AG04449 (cell line): ENCODE measurements at places on chromosomes 2 and 18.

DNA sequence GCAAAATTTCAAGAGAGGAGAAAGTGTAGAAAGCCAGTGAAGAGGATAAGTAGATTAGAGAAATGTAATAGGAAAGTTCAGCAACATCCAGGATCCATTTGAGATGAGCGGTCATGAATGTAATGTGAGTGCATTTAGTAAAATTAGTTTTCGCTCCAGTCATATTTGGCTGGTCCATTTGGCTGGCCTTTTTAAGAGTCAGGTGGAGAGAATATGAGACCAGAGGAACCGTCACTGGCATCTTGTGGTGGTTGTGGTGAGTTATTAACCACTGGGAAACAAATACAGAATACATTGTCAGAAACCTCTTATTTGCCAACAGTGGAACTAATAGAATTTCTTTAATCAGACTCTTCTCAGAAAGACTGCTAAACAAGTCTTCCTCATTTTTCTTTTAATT, 1064.3 kb upstream of the CDH2 start:
- no peak for DNase-seq

DNA sequence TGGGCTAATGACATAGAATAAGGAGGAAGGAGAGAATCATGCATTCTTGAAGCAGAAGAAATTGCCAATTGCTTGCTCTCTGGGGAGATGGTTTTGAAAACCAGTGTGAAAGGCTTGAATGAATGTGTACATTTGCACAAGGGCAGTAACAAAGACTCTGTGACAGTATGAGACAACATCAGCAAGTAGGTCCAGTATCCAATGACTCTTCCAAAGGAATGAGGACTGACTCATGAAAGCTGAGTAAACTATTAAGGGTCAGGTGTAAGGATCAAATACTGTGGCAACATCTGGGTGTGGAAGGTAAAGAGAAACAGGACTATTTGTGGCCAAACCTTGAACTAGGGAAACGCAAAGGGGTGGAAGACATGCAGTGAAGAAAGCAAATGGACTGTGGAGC, 886.0 kb upstream of the CHAC2 start:
- DNase-seq, result no peak

- DNase-seq, result no peak
Measured at GRCh38 chr2:86194751-86195054, 559 bp downstream of the IMMT start.

DNA sequence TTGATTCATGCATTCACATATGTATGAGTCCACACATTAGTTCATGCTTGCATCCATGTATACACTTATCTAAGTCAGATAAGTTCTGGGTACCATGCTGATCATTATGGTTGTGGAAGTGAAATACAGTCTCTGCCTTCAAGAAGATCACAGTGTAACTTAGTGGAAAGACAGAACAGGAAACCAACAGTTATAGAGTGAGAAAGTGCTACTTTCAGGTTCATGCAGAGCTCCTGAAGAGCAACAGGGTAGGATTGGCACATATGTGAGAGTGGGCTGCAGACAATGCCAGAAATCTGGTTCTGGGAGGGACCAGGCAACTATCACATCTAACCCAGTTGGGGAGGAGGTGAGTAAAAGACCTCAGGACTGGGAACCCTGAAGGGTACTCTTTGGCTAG, 35.4 kb upstream of the PGAP1 start:
- DNase-seq, result no peak

DNA sequence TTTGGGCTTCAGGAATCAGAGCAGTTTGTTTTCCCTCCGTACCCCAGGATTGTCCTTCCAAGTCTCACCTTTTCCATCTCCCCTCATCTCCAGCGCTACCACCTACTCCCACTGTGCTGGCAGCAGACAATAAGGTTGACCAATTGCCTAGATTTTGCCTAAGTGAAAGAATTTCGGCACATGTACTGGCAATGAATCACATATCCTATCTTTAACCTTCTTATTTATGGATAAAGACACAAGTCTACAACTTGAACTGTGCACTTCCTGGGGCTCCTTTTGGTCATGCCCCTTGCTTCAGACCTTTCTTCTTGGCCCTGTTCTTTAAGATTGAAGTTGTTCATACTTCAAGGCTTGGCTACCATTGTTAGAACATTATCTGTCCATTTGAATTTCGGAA, 71.4 kb downstream of the KCMF1 start:
- no peak for DNase-seq

- no peak for DNase-seq
Measured at GRCh38 chr2:131015764-131016163, 77.5 kb downstream of the FAM168B start.

DNA sequence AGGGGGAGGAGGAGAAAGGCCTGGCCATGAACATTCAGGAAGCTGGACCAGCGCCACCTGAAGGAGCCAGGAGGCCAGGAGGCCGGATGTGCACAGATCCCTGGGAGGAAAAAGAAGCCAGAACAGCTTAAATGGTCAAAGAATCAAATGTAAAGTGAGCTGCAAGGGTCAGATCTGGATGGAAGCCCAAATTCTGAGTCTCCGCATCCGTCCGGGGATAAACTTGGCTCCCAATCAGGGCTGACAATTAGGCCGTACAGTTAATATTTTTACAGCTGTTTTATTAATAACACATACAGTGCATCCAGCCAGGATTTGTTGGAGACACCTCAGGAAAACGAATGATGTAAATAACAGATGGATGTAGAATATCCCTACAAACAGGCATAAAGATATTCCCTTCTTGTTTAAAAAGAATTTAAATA, 495.1 kb upstream of the TCF4 start:
- DNase-seq, result no peak

- no peak for DNase-seq
Measured at GRCh38 chr2:12732651-12733050, 15.9 kb downstream of the TRIB2 start.

DNA sequence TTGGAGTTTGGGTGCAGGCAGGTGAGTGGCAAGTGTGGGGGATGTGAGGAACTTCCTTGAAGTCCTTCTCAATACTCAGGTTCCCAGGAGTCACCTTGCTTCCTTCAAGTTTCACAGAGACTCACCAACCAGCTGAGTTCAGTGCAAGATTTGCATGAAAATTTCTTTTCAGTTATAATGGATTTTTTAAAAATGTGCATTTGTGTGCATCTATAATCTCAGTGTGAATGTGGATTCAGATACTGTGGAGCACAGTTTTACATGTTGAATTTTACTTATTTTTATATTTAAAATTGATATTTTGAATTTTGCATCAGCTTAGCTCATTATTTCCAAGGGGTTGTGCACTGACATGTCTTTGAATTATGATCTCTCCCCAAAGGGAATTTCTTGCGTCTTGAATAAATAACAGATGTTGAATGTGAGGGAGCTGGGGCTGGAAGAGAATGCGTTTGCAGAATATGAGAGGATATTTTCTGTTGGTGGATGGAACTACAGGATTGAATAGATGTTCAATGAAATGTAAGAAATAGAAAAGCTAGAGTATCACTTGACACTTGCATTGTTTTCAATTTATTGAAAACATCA, 184.3 kb downstream of the RPRM start:
- DNase-seq, result no peak

DNA sequence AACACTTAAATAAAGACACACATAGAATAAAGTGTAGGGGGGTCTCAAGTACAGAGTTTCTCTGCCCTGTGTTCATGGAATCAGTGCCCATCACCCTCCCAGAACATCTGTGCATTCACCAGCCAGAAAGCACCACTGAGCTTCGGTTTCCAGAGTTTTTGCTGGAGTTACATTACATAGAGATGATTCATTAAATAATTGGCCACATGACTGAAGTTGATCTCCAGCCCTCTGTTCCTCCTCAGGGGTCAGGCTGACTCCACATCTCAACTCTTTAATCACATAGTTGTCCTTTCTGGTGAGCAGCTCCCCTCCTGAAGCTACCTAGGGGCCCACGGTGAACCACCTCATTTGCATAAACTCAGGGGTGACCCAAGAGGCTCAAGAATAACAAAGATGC, 129.8 kb downstream of the METTL4 start:
- DNase-seq, result no peak

GRCh38 chr2:23390152-23390551, 5.2 kb downstream of the KLHL29 start:
- no peak for DNase-seq

DNA sequence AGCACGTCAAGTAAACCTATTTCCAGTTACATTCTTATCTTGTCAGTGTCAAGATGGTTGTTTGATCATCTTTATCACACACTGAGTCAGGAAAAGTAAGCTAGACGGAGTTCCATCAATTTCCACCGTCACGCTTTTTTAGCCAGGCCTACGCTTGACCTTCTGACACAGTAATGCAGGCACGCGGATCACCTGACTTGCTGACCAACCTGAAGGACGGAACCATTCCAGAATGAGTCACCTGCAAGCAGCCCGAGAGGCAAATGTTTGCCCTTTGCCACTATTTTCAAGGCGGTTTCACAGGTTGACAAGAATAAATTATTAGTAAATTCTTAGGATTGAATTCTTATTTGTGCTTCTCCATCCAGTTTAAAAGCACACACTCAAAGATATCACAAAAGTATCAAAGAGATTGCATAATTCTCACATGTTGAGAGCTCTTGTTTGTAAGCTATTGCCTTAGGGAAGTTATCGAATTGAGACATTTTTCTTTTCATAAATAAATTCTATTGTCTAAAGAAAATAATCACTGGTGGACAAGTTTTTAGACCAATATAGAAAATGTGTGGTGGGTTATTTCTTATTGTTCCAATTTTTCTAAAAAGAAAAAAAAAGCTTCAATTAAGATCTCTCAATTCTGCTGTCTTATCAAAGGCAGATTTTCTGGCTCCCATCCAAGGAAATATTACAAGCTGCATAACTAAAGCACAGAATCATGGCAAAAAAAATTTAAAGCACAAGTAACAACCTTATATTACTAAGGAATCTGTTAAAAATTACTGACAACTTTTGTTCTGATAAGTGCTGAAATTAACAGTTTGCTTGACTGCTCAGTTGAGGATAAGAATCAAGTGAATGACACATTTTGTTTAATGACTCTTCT, 31.9 kb downstream of the UXS1 start:
- DNase-seq, result no peak

DNA sequence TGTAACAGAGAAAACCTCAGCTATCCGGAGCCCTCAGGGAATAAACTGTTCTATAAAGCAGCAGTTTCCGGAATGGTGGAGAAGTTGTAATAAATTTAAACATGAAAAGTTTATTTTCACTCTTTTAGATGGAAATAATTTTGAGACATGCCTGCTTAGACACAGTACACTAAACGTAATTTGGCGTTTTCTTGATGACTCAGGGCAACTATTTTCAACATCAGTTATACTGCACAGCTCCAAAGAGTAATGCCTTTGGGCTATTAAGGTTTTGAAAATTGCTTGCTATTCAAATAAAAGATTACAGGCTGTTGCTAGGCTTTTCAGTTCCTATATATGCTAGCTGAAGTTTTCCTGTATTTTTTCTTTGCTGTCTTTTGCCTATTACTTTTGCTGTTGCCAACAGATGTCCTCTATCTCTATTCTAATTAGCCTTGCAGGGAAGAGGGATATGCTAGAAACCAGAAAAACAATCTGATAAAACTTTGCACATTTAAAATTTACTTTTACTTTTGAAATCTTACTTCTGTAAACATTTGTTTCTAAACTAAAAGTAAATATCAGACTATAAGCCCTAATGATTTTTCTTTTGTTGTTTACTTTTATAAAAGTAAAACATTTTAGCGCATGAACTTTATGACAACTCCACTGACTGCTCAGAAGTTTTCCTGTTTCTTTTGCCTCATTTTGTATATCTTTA, 113.4 kb upstream of the WDSUB1 start:
- DNase-seq, result no peak

- DNase-seq, result no peak
Measured at GRCh38 chr18:21366896-21367295, 124.9 kb downstream of the GREB1L start.

GRCh38 chr2:86157009-86157556, 38.2 kb downstream of the IMMT start:
- no peak for DNase-seq

- no peak for DNase-seq
Measured at GRCh38 chr2:74039611-74040010, 54.9 kb downstream of the TET3 start.

DNA sequence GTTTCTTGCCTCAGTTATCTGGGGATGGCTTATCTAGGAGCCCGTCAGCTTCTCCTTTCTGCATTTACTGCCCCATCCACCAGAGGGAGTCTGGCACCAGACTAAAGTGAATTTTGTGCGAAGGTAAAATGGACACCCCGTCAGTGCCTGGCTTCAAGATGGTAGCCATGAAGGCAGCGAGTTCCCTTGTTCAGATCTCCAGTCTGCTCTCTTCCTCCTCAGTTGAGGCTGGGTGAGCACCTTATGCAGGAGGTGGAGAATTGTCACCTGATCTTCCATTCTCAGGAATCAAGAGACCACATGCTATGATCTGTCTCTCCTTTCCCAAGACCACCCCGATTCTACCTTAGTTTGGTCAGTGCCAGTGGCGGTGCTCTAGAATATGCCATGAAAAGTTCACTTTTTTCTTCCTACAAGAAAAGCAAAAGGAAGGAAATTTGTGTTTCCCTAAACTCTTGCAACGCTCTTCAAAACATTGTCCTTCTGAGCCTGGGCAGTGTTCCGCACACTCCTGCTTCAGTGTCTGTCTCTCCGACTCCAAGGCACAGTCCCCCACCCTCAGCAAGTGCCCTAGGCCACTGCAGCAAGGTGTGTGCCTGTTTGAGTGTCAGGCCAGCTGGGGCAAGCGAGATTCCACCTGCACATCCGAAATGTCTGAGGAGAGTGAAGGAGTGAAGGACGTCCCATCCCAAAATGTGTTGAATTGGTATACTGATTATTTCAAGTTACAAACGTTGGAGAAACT, 168.6 kb downstream of the SS18 start:
- no peak for DNase-seq

- DNase-seq, result no peak
Measured at GRCh38 chr2:231425811-231426703, 30.5 kb downstream of the B3GNT7 start.

DNA sequence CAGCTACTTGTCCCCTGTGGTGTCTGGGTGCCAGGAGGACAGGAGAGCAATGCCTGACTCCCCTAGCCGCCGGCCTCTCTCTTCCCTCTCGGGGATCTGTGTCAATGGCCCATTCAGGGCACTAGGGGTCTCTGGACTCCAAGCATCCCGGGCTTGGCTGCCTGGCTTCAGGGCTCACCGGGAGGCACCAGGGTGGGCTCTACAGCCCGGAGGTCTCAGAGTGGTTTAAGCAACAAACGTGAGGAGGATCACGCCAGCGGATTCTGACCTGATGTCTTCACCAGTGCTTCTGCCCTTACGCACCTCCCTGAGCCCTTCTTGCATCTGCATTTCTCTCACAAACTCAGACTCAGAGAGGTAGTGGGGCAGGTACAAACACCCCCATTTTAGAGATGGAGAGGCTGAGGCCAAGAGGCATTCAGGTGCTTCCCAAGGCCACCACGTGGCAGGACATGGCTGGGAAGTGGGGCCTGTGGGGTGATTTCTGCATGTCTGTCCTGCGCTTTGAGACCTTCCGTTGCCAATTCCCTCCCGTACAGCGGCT, 243.0 kb downstream of the CELF4 start:
- DNase-seq, result no peak

DNA sequence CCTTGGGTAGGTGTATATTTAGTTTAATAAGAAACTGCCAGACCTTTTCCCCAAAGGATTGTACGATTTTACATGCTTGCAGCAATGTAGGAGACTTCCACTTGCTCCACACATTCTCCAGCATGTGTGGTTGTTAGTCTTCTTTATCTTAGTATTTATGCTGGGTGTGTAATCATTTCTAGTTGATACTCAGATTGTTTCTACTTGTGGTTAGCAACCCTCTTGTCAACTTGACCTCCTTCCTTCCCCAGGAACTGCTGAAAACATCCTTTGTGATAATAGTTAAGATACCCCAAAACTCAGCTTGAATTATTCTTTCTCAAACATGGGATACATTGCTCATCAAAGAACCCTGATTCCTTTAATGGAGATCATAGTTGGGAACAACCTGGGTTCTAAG, 37.2 kb upstream of the CYBRD1 start:
- no peak for DNase-seq

- no peak for DNase-seq
Measured at GRCh38 chr2:208360259-208361076, 46.1 kb upstream of the PTH2R start.
